ENCODE measurements at places on chromosomes 5 and 9.

DNA sequence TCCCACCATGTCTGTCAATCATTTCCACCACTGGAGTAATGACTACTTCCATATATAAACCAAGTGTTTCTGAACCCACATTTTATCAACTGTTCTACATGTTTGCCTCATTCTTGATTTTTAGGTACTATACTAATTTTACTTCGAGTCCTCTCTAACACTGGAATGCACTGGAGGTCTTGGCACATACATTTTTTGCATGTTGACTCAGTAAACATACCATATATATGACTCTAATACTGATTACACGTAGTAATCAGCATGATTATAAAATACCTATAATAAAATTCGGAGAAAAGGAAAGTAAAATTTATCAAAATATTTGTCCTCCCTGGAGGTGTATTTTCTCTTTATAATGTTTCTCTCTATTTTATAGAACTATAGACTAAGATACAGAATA is 621.7 kb upstream of the NUDT12 start:
- no peak for DNase-seq

- DNase-seq, result no peak
Measured at GRCh38 chr5:176916337-176916736, 17.2 kb upstream of the HK3 start.

- no peak for DNase-seq
Measured at GRCh38 chr5:179955630-179956029, 47.9 kb upstream of the TBC1D9B start.

- DNase-seq, result no peak
Measured at GRCh38 chr5:57036761-57037160, 84.8 kb upstream of the MIER3 start.

- no peak for DNase-seq
Measured at GRCh38 chr5:174877987-174878386, 153.6 kb downstream of the MSX2 start.

Data from stimulated activated CD8-positive, alpha-beta memory T cell treated with anti-CD3 and anti-CD28 coated beads, Interleukin-4, amount 100 ng/mL, for 1 hour (primary cell).